ENCODE measurements at places on chromosomes 13 and 19.

DNA sequence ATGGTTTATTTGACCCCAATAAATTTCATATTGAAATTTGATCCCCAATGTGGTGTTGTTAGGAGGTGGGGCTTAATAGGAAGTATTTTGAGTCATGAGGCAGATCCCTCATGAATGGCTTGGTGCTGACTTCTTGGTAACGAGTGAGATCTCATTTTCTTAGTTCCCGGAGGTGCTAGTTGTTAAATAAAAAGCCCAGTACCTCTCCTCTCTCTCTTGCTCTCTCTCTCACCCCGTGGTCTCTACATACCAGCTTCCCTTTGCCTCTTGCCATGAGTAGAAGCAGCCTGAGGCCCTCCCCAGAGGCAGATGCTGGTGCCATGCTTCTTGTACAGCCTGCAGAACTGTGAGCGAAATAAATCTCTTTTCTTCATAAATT, 39.4 kb upstream of the KATNAL1 start:
- DNase-seq = no peak

DNA sequence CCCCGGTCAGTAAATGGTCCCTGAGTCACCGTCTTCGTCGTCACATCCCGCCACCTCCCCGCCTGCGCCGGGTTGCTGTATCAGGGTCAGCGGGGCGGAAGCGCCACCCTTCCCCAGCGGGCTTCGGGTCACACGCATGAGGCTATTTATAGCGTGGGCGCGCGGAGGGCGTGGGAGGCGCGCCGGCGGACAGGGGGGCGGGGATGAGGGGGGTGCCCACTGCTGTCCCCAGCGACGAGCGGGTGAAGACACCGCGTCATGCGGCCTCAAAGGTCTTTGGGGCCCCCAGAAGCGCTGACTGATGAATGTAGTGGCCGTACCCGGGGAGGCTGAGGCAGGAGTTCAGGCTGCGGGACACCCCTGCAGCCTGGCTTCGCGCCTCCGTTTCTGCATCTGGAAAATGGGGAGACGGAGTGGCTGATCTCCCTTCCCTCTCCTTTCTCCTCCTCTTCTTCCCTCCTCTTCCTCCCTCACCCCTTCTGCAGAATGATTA, 7.9 kb downstream of the UNC13A start:
- peak; percentile 40 for DNase-seq

DNA sequence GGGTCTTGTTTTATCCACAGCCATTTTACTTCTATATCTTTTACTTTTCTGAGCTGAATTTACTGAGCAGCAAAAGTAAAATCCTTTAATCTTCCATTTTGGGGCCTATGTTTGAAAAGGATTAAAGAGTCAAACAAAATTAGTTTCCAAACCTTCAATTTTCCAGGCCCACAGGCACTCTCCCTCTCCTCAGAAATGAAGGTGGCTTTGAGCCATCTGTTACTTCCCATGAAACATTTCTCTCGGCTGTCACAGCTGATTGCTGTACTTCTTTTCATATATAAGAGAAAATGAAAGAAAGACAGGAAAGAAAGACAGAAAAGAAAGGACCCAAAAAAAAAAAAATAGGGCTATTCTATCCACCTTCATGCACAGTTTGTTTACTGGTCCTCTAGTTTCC, 194.9 kb downstream of the LACC1 start:
- DNase-seq = no peak

- no peak for DNase-seq
These were observed 118.2 kb downstream of the MIPEP start for GRCh38 chr13:23770973-23771372.

GRCh38 chr19:27974082-27974513, 1238.9 kb downstream of the UQCRFS1 start:
- no peak for DNase-seq

GRCh38 chr13:48356750-48357149, 53.2 kb downstream of the RB1 start:
- DNase-seq = no peak

DNA sequence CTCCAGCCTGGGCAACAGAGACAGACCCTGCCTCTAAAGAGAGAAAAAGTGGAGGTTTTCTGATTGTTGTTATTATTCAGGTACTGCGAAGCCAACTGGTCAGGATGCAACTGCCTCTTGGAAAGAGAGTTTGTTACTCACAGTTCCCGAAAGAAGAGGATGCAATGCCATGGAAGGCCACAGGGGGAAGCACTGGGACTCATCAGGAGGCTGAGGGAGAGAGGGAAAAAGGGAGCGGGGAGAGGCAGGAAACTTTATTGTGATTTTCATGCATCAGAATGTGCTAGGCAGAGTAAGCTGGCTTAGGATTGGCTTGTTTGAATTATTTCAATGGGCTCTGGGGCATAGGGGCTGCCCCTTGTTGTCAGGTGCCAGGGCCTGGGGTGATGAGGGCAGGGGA, 27.6 kb downstream of the MYO9B start:
- DNase-seq = no peak

DNA sequence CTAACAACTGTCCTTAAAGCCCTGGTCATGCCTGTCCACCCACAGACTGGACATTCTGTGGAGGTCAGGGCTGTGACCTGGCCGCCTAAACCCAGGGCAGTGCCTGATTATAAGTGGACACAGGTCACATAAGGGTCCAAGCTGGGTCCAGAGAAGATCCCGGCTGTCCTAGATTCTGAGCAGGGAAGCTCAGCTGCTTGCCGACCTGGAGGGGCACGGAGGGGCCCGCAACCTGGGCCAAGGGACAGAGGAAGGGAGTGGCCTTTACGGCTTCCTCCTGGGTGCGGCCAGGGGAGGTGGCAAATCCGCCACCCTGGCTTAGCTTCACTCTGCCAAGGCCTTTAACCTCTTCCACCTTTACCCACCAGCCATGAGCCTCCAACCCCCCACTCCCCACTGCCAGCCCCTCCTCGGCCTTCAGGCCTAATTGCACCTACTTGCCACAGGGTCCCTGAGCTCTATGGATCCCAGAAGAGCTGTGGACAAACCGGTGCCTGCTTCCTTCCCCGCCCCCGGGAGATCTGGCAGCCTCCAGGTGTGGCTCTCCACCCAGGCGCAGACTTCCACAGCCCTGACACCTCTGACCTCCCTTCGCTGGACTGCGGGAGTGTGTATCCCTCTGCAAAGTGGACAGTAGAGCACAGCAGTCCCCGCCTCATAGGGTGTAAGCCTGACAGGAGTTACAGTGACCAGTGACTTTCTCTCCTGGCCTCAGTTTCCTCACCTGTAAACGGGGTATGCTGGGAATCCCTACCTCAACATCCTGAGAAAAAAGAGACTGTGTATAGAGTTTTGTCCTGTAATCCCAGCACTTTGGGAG, 1.7 kb downstream of the CD320 start:
- no peak for DNase-seq

- DNase-seq = no peak
These were observed 148.1 kb downstream of the NHLRC3 start for GRCh38 chr13:39186205-39186875.

GRCh38 chr19:12647047-12647446, 19.5 kb downstream of the MAN2B1 start:
- DNase-seq = no peak
